Activated T-cell treated with anti-CD3 and anti-CD28 coated beads, Interleukin-2, amount 50 U/mL, for 24 hours (primary cell): ENCODE measurements at places on chromosomes 5 and 9.
A peak's percentile ranks its signal among the peaks of the same experiment; 100 is the strongest.

DNA sequence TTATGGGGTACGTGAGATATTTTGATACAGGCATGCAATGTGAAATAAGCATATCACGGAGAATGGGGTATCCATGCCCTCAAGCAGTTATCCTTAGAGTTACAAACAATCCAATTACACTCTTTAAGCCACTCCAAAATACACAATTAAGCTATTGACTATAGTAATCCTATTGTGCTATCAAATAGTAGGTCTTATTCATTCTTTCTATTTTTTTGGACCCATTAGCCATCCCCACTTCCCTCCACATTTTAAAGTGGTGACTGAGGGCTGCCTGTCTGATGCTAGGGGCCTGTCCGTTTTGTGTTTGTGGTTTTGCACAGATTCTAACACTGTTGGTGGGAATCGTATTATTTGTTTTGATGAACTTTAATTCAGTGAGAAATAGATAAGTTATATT is 129.7 kb upstream of the DHFR start:
- DNase-seq, result no peak

GRCh38 chr9:18861609-18862544 is 171.1 kb downstream of the SAXO1 start:
- DNase-seq, result no peak

DNA sequence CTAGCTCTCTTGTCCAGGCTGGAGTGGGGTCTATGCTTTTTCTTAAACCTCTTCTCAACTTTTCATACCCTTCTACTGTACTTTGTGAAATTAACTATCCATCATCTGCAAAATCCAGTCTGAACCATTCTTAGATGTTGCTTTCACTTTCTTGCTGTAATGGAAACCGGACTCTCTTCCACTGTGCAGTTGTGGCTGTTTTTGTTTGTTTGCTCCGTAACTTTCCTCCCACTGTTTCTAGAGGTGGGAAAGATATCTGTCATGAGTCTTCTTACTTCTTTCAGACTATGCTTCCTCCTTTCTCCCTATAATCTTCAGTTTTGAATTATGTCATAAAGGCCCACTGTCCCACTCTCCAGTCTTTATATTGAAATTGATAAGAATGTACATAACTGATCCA is 6.5 kb downstream of the TNPO1 start:
- DNase-seq, result no peak

- DNase-seq, result no peak
Observed at GRCh38 chr9:35287987-35288632, 126.3 kb downstream of the UNC13B start.

- no peak for DNase-seq
Observed at GRCh38 chr9:37464006-37464405, 1.2 kb downstream of the ZBTB5 start.

DNA sequence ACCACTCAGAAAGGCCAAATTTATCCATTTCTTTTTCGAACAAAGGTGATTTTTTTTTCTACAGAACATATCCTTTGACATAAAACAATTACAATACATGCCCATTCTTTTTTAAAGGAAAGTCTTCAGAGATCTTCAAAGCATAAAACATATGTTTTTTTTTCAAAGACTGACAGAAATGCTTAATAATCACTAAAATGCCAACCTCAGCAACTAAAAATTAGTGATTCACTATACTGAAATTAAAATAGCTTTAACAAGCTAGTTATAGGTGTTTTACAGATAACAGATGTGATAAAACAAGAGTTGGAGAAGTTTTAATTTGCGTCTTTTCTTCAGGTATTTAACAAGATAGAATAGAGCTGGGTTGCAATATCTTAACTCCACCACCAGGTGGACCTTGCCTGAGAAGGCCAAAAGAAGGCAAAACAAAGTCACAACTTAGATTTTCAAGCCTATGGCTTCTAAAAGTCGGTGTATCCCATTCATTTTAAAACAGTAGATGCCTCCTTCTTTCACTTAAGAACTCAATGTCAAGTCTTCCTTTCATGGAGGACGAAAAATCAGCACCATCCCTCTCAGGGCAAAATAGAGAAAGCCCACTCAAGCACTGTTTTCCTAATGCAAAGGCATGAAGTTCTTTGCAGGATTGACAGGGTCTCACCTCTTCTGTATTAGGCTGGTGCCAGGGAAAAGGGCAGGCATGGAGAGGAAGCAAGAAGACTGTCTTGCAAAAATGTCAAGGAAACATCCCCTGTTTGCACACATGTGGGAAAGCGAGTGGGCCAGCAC is 31.1 kb upstream of the CPLX2 start:
- DNase-seq, result no peak

DNA sequence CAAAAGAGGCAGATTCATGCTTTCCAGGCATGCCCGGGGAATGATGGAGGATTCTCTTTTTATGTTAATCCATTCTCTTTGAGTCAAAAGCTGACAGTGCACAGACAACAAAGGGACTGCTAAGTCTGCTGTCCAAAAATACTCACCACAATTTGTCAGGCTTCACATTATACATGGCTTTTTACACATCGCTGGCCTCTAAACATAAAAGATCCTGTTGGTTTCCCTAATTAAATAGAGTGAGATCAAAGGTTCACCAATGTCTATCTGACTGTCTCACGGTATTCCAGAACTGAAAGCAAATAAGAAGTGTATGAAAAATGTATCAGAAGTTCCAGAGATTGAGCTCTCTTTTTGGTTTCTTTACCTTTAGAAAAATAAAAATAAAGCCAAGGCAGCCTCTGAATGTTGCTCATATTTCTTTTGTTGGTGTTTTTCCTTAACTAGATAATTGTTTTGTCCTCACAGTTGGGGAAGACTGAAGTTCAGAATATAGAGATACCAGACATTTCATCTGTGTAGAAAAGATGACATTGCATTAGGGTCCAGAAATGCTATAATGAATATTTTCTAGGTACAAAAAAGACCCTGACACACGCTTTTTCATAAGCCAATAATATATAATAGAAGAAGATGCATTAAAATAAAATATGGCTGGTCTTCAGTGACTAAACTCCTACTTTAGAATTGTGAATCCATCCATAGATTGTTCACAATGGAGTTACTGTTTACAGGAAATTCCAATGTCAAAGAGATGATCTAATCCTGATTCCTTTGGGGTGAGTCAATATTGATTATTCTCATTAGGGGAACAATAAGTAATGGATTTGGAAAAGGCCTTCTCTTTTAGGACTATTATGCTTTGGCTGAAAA is 688.2 kb upstream of the CDH6 start:
- DNase-seq, result no peak

GRCh38 chr5:128665747-128666355 is 127.8 kb upstream of the FBN2 start:
- DNase-seq, result no peak

- DNase-seq, result peak; percentile 48
Observed at GRCh38 chr9:95005278-95006143, 279.0 kb downstream of the AOPEP start.

- DNase-seq, result no peak
Observed at GRCh38 chr9:77305622-77306400, 128.5 kb downstream of the VPS13A start.

DNA sequence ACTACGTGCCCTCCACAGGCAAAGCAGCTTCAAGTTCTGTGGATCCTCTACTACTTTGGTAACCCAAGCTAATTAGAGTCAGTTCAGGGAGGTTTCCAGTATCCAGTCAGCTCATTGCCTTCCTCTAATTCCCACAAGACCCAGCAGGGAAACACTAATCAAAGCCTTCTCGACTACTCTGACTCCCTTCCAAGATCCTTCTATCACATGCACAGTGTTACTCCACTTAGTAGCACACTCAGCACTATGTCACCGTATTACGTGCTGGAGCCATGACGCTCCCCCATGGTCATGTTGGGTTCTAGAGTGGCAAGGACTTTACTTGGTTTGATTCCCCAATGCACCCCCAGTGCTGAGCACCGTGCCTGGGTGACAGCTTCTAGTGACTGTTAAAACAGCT is 53.0 kb downstream of the DCP2 start:
- no peak for DNase-seq

DNA sequence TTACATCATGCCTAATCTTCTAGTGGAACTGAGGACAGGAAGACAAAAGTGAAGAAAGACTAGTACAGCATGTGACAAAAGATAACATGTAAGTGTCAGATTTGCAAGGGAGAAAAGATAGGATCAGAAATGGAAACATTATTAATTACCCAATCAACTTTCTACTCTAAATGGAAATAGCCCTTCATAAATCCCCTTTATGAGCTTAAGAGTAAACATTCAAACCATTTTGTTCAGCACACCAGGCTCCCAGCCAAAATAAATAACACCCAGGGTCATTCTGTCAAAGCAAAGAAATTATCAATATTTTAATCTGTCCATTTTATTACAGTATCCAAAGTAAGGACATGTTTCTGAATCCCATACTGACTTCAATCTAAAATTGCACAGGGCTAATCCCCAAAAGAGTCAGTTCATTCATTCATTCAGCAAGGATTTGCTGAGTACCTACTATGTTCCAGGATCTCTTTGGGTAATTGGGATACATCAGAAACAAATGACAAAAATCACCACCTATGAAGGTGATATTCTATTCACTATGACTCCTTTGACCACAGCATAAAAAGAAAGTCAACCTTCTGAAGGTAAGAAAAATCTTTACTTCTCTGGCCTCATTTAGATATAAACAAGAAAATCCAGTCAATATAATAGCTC is 5.3 kb downstream of the PRELID2 start:
- no peak for DNase-seq

DNA sequence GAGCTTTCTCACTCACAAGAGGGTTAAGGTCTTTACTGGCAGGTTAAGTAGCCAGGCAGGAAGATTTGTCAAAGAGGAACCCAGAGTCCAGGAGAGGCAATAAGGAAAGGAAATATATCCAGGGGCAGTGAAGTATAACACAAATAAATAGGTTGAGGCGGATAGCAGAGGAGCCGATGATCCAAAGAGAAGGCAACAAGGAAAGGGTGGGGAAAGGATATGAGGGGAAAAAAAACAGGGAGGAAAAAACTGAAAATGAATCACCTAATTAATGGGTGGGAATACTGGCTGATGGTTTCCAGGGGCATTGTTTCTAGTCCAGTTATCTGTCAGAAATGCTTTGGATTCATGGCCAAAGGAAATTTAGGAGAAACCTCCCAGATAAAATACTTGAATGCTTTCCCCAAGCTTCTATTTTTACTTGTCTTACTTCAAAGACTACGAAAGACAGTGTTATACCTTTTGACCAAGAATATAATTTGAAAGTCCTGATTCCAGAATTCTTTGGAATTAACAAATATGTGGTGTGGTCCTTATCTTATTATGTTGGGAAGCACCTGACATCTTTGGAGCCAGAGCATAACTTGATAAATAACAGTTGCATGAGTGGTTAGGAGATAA is 146.5 kb downstream of the AOPEP start:
- DNase-seq, result no peak

DNA sequence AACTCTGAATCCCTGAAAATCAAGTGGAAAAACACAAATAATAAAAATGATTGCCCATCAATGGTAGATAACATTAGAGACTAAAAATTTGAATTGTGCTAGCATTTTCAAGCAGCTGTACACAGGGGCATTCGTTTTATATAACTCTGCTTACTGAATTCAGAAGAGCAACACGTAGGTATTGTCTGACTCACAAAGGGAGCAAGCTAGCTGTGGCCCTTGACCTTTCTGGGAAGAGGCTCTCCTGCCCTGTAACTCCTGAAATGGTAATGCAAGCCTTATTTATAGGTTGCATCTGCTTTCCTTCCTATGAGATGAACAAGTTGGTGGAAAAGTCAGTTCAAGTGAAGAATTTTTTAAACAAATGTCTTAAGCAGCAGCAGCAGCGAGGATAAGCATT is 218.7 kb upstream of the EFNA5 start:
- DNase-seq, result no peak

DNA sequence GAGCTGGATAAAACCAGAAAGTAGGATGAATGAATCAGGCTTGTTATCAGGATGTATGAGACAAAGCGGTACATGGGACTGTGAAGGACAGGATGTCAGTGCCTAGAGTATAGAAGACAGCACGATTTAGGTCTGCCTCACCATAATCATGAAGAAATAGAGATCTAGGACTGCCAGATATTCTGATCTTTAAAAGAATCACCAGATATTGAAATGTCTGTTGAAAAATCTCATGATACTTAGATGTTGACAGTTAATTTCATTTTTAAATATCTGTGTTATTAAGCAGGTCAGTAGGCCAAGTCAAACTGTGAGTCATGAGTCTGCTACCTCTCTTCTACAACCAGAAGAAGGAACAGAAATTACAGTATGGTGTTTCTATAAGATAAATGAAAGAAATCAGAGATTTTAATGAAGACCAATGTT is 65.0 kb downstream of the ST8SIA4 start:
- DNase-seq, result no peak

- no peak for DNase-seq
Observed at GRCh38 chr5:126368239-126368812, 54.9 kb upstream of the GRAMD2B start.

DNA sequence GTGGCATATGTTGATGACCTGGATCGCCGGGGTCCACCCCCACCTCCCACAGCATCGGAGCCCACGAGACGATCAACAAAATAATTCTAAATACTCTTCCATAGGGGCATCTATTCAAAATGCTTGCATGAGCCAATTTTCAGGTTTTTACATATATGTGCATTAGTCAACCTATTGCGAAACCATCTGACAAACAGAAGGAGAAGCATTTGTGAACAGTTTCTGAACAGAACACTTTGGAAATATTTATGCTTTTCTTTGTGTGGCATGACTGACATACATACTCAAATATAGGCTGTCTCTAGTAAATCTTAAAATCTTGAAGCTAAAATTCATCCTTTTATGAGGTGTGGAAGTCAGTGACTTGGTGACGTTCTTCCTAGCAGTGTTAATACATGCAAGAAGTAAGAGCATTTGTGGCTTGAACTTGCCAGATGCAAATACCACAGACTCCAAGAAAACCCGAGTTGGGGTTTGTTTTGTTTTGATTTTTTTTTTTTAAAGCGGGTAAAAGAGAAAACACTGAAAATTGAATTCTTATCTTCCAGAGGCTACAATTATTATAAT is 5.3 kb downstream of the GPR151 start:
- DNase-seq, result no peak

- DNase-seq, result no peak
Observed at GRCh38 chr5:158755986-158756385, 343.7 kb downstream of the EBF1 start.

GRCh38 chr9:72154468-72155285 is 5.4 kb downstream of the GDA start:
- no peak for DNase-seq

DNA sequence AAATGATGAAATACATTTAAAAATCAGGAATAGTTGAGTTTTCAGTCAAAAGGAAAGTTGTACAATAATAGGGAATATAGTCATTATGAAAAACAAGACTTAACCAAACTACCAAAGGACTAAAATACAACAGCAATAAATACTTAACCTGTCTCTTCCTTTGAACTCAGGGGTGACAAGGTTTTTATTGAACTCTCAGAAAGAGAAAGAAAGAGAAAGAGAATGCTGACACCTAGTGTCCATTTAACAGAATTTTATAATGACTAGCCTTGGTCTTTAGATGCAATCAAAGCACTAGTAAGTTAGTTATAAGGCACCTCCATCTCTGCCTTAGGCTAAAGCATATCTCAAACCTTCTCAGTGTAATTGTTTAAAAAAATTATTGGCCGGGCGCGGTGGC is 47.5 kb downstream of the UIMC1 start:
- no peak for DNase-seq

GRCh38 chr5:1641560-1642166 is 117.9 kb upstream of the LPCAT1 start:
- peak; percentile 67 for DNase-seq

- DNase-seq, result no peak
Observed at GRCh38 chr5:111478266-111478665, 34.1 kb downstream of the STARD4 start.
